ENCODE measurements at places on chromosomes 4 and X.

- DNase-seq = peak; percentile 6
Observed at GRCh38 chr4:8607603-8608481, 15.3 kb downstream of the CPZ start.

GRCh38 chrX:36804066-36804465, 204.1 kb upstream of the FAM47C start:
- no peak for DNase-seq

DNA sequence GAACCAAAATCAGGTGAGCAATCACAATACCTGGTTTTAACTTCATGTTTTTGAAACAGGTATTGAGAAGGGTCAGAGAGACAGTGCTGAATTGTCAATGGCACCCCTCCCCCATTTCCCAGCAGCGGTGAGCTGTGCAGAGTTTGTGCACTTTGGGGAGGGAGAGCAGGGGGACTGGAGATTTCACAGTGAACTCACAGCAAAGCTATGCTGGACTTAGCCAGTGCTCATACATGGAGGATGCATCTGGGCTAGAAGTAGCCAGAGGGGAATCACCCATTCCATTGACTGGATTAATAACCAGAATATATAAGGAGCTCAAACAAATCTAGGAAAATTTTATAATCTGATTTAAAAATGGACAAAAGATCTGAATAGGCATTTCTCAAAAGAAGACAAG, 612.6 kb downstream of the STPG2 start:
- no peak for DNase-seq

GRCh38 chr4:92232566-92232965, 71.2 kb upstream of the GRID2 start:
- no peak for DNase-seq

DNA sequence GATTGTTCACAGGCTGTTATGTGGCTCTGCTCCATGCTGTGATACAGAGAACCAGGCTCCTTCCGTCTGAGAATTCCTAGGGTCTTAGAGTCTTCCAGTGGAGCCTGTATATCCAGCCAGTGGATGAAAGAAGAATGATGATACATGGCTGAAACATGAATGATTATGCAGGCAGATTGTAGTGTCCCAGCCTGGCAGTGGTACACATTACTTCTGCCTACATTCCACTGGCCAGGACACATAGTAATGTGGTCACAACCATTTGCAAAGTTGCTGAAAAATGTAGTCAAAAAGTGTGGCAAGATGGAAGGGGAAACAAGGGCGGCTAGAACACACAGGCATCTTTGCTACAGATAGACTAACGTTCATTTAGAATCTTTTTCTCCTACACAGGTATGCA, 4.5 kb upstream of the GBA3 start:
- no peak for DNase-seq

- no peak for DNase-seq
Observed at GRCh38 chrX:41301438-41301824, 32.5 kb upstream of the DDX3X start.

GRCh38 chr4:22192084-22192511, 243.5 kb upstream of the KCNIP4 start:
- DNase-seq = no peak

- DNase-seq = no peak
Observed at GRCh38 chr4:61309616-61310015, 109.5 kb downstream of the ADGRL3 start.

DNA sequence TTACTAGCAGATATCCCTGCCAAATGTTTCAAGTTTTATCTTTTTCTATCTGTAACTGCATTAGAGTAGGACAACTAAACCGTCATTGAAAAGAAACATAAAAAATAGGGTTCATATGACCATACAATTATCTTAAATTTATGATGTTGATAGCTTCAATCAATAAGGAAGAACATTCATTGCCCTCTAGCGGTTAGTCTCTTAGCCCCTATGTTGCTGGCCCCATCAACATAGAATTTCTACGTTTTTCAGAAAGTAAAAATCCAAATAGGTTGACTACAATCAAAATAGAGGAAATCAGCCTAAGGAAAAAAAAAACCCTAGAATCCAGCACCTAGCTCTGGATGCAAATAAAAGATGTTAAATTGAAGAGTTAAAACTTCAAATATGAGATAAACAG, 225.1 kb upstream of the ITM2A start:
- no peak for DNase-seq

DNA sequence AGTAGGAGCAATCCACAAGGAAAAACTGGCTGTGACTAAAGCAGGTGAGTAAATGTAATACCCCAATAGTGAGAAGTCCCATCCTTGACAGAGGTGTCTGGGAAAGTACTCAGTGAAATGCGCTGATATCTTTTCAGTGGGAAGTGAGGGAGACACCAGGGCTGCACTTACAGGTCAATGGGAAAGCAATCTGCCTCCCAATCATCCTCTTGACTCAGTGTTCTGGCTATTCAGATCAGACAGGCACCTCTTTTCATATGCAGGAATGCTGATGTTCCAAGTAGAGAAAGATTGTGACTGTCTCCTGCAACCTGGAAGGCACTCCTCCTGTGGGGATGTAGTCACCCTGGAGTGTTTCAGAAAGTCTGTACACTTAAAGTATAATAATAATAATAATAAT, 39.9 kb upstream of the SPIN2A start:
- DNase-seq = no peak

DNA sequence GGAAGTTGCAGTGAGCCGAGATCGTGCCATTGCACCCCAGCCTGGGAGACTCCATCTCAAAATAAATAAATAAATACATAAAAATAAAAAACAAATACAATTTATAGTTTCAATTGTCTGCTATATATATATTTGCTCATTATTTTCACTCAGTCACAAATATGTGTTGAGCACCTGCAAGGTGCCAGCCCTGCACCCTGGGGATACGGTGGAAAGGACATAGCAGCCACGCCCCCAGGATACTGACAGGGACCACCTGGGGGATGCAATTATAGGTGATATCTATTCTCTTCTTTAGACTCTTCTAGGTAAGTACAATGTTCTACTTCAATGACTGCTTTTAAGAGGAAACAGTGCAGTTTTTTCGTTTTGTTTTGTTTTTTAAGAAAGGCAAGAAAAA, 85.0 kb downstream of the JAKMIP1 start:
- DNase-seq = no peak

DNA sequence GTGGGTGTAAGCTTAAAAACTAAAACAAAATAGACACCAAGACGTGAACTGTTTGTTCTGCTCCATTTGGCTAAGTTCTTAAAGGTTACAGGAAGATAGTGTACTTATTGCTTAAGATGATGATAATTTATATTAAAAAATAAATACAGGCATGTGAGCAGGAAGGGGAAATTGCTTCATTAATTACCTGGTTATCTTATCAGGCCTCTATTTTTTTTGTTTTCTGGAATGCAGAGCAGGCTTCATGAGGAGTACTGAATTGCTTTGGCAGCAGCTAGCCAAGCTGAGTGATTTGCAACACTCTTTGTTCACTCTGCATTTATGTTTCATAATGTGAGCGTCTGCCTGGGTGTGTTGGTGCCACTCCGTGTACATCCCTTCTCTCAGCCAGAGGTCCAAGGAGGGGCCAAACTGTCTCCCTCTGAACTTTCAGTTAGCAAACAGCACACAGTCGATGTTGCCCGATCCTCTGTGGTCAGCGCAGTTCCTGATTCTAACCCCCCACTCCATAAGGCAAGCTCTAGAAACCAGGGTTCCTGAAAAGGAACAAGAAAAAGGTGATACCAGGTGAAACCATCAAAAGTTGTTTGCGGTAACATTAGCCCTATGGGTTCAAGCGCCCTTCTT, 348.2 kb downstream of the SPRY1 start:
- DNase-seq = peak; percentile 76

DNA sequence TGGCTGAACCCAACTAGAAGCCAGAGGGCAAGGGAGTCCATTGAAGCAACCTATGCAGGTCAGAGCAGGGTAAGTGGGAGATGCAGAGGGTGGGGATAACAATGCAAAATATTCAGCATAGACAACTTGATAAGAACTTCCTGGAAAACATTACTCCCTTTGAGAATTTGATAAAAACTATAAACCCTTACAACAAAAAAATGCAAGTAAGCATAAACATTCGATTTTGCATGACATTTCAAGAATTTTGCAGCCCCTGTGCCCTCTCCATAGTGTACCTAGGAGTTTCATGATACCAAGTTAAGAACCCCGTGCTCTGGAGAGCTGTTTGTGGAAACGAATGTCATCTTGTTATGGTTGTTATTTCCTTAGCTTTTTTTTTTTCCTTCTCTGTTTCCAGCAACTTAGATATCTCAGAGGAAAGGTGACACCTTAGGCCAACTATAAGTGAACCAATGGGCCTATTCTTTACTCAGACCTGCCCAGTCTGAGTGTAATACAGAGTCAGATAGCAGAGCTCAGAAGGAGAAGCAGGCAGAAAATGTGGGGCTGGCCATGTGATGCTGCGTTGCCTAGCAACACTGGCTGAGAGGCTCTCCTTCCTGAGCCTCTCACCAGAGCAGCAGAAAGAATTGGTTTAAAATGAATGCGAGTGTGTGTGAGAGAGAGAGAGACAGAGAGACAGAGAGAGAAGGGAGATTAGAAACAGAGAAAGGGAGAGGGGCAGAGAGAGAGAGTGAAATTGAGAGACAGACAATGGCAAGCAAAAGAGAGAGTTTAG, 36.7 kb upstream of the GABRQ start:
- DNase-seq = peak; percentile 1
